ENCODE measurements at places on chromosomes 16 and 17.

DNA sequence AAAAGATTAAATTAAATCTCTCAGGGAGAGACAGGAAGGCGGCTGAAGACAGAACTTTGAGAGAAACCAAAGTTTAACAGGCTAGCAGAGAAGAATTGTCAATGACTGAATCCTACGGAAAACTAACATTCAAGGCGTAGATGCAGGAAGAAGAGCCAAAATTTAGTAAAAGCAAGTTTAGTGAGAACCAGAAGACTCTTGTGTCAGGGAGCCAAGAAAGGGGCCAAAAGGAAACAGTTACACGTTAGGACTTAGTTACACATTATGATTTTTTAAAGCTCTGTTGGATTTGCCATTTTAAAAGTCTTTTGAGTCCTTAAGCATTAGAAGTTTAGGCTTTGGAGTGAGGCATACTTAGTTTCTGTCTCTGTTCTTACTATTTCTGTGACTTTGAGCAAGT is 164.6 kb downstream of the CHD9 start:
- DNase-seq = no peak

DNA sequence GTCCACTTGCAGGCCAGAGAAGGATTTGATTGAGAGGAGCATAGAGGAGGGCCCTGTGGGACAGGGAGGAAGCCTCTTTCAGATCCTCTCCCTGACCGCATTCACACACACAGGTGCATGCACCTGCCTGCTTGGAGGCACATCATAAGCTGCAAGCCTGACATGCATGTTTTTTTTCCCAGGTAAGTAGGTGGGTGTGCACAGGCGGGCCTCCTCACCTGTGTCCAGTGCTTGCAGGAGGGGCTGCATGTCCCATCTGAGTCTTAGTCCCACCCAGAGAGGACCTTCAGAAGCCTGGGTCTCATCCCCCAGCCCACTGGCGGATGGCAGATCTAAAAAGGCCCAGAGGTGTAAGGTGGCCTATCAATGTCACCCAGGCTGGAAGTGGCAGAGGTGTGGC is 130.8 kb downstream of the TMEM132E start:
- no peak for DNase-seq

DNA sequence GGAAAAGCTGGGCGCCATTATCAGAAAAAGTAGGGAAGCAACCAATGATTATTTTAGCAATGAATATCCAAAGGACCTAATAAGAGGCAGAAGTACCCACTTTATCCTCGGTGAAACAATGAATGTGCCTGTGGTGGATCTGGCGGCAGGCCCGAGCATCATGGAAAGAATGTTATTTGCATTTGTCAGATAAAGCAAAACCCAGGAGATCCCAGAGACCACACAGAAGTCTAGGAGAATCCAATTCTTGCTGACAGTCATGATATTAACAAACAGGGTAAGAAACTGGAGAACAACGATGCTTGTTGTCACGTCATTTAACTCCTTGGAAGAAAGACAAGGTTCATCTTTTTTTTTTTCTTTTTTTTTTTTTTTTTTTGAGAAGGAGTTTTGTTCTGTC is 12.0 kb upstream of the TNRC6A start:
- no peak for DNase-seq

- no peak for DNase-seq
Measured at GRCh38 chr16:8581831-8582580, 8.3 kb downstream of the TMEM114 start.

DNA sequence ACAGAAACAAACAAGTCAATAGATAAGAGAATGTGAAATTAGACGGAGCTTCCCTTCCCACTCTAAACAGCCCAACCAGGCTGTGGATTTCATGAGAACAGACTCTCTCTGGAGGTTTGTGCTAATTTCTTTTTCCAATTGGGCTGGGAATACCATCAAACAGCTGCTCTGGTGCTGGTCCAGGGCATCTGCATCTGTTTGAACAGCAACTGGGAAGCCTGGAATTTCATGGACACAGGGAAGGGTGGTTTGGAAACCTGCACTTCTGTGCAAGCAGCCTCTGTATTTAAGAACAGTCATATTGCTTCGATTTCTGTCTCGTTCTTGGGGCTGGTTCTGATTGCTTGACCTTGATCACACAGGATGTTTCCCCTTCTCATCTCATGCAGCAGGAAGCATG is 88.7 kb downstream of the FOXL1 start:
- no peak for DNase-seq

- DNase-seq = no peak
Measured at GRCh38 chr17:27494192-27495091, 38.2 kb downstream of the KSR1 start.

- DNase-seq = no peak
Measured at GRCh38 chr17:77242118-77242851, 101.5 kb downstream of the SEC14L1 start.

GRCh38 chr17:61943117-61943516 is 15.3 kb upstream of the INTS2 start:
- no peak for DNase-seq

- no peak for DNase-seq
Measured at GRCh38 chr16:19382084-19382801, 35.4 kb upstream of the TMC5 start.

GRCh38 chr16:80986557-80986956 is 20.1 kb downstream of the CMC2 start:
- DNase-seq = no peak

GRCh38 chr17:17269926-17270773 is 10.9 kb downstream of the COPS3 start:
- no peak for DNase-seq

GRCh38 chr17:65457635-65458257 is 103.7 kb downstream of the AXIN2 start:
- DNase-seq = no peak

DNA sequence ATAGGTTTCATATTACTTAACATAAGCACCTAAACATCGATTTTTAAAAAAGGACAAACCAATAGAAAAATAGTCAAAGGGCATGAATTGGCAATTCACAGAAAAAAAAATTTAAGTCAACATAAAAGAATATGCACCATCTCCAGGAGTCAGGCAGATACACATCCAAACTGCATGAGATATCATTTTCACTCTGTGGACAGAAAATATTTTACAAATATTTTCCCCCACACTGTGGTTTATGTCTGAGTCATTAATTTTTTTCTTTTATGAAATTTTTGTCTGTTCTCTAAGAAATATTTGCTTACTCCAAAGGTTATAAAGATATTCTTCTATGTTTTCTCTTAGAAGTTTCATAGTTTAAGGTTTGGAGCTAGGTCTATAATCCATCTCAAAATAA is 74.4 kb upstream of the DNAH17 start:
- DNase-seq = no peak

- no peak for DNase-seq
Measured at GRCh38 chr17:66450008-66450851, 147.8 kb downstream of the PRKCA start.

DNA sequence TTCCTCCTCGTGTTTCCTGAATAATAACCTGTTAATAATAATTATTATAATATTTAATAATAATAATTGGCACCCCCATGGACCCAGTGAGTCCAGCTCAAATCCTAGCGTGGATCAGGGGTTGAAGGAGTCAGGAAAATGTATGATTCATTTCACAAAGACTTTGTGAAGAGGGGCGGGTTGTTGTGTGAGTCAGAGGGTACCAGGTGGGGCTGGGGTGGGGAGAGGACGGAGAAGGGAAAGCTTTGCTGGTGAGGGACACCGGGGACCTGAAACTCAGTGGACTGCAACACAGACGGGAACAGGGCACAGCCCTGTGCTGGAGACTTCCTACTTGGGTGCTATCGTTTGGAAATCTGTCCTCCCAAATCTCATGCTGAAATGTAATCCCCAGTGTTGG is 3.1 kb upstream of the ADORA2B start:
- no peak for DNase-seq

GRCh38 chr17:55689672-55690071 is 33.0 kb downstream of the TMEM100 start:
- DNase-seq = no peak

- no peak for DNase-seq
Measured at GRCh38 chr16:17970816-17971331, 365.7 kb downstream of the NPIPA8 start.

- no peak for DNase-seq
Measured at GRCh38 chr17:3792481-3792880, 8.5 kb downstream of the ITGAE start.

DNA sequence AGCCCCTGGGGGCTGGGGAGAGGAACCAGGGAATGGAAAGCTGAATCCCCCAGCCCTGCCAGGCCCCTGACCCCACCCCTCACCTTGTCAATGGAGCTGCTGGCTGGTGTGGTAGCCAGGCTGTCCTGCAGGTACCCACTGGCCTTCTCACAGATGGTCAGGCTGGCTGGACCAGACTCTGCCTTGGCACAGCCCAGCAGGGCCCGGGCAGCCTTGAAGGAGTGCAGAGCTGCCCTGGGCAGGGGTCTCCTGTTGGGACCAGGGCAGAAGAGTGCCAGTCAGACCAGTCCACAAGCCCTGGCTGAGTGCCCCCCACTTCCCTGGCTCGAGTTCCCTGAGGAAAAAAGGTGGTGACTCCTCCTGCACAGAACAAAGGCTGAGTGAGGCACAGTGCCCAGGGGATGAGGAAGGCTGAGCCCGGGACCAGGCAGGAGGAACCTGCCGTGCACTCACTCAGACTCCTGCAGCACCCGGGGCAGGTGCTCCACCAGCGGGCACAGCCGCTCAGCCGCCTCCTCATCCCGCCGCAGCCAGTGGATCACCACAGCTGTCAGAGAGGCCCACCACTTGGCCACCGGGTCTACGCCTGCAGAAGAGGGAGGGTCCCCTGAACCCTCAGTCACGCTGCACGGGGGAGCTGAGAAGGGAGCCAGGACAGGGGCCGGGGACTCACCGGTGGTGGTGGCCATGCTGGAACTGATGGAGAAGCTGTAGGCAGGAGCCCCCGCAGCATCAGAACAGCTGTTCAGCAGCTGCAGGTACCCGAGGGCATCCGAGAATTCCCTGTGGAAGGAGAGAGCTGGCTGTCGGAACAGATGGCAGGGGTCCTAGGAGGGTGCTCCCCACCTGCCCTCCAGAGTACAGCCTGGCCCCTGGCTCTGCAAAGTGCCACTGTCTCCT is 22.4 kb downstream of the SREBF1 start:
- DNase-seq = peak; percentile 63

DNA sequence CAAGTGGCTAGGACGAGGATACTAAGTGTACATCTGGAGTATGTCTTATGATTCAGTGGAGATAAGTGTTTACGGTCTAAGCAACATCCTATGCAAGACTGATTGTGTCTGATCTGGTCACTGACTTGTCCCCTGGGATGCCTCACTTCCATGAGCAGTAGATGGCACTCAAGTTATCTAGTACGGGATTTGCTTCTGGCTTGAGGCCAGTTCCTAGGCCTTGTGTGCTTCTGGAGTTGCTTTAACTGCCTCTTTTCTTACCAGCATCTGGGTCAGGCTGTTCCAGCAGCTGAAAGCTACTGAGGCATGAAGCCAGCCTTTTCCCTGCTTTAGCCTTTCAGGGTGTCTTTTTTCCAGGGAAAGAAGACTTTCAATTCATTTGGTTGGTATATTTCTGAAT is 23.0 kb downstream of the SUPT6H start:
- DNase-seq = peak; percentile 10

- no peak for DNase-seq
Measured at GRCh38 chr17:50430821-50431618, 5.0 kb downstream of the ACSF2 start.

DNA sequence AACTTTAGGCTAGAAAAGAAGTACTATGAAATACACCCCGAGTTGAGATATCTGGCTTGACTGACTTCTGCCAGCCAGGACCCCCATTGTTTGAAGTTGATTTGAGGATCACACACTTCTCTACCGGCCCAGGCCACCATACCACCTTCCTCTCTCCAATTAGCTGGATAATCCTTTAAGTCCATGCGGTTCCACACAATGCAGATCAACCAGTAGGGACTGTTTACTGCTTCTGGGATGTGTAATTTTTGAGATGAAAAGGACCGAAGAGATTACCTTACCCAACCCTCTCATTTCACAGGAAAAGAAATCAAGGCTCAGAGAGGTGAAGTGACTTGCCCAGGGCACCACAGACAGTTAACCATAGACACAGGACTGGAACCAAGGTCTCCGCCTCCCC is 20.5 kb downstream of the ERN1 start:
- no peak for DNase-seq

DNA sequence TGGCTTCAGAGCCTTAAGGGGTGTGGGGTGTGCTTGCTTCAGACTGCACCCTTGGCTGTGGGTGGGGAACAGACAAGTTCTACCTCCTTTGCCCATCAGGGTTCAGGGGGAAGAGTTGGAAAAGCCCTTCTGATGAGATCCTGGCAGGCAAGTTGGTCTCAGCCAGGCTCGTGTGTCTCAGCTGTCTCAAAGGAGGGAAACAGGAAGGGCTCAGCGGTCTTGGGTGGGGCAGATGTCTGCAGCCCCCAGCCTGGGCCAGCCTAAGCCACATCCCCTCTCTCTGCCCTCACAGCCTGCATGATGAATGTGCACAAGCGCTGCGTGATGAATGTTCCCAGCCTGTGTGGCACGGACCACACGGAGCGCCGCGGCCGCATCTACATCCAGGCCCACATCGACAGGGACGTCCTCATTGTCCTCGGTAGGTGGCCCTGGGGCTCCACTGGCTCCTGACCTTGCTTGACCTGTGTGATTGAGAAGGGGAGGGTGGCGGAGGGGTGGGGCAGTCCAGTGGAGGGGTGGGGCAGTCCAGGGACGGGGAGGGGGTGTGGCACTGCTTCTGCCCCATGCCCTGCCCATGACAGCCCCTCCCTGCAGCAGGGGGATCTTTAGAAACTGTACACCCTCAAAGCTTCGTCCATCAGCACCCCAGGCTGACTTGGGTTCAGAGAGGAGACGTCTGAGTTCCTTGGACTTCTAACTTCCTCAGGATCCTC is 199.5 kb downstream of the PRKCB start:
- DNase-seq = no peak

DNA sequence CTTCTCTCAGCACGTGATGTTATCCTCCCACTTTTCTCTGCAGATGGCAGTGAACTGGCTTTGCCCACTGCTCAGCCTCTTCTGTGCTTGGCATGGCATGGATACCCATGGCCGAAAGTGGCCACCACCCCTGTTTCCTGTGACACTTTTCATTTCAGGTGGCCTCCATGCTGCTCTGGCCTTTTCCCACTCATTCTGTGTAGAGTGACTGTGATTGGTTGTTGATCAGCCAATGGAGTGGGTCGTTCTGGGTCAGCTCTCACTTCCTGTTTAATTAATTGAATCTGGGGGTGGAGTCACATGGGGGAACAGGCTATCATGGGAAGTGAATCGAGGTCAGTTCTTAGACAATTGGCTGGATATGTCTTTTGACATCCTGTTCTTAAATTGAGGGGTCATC is 350.1 kb upstream of the EEF2KMT start:
- DNase-seq = no peak

DNA sequence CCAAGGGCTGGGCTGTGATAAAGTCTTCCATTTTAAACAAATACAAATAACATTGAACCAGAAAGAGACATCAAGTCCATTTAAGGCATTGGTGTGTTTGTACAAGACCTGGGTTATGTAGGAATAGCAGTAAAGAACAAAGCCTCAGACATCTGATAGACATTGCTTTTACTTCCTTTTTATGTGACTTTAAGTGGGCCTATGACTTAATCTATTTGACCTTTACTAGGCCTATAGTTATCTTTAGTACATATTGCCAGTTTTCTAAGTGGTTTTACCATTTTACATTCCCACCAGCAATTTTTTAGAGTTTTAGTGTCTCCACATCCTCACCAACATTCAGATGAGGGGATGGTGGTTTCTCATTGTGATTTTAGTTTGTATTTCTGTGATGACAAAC is 298.8 kb downstream of the ZFHX3 start:
- DNase-seq = no peak

Data from NCI-H1694 (cell line).